ENCODE measurements at places on chromosomes 6 and 20.

DNA sequence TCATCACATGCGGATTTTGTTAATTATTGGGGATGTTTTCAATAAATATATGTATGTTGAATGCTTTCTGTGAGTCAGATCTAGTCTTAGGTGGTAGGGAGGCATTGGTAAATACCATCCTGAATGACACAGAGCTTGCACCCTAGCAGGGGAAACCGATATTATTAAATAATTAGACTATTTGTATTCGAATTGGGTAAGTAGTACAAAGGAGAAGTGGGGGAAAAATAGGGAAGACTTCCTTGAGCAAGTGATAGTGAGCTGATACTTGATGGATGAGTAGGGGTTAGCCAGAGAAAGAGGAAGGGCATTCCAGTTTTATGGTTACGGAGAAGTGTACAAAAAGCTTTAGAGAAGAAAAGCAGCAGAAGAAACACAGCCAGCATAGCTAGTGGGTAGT is 1.5 kb downstream of the RIOK1 start:
- no peak for DNase-seq

DNA sequence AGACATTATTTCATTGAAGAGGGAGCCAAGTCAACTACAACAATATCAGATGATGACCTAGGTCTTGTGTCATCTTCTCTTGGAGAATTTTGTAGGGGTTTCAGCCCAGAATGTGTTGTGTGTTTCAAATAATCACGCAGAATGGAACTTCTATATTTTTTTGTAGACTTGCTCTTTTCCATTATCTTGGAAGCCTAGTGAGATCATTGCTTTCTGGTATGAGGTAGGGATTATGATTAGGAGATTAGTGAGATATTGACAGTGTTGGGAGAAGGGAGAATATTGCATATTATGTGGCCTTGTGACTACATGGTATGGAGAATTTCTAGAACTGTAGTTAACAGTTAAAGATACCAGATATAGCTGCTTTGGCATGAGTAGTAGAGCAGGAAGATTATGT is 423.6 kb upstream of the PLCB4 start:
- no peak for DNase-seq

DNA sequence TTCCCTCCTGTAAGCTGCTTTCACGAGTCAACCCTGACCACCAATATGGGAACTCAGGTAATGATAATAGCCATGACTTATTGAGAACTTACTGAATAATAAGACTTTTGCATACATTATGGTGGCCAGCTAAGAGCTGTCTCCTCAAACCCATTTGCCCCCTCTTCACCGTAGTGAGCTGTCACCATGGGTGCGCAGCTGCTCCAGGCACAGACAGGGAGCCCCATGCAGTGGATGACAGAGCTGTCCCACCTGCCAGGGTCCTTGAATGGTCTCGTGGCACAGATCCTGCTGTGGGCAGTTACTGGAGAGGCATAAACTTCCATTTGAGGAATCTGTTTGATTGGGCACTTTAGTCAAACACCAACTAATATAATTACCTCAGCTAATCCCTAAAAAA is 1.9 kb downstream of the SLC22A16 start:
- DNase-seq = no peak

GRCh38 chr20:51050531-51051075 is 27.7 kb upstream of the KCNG1 start:
- no peak for DNase-seq

DNA sequence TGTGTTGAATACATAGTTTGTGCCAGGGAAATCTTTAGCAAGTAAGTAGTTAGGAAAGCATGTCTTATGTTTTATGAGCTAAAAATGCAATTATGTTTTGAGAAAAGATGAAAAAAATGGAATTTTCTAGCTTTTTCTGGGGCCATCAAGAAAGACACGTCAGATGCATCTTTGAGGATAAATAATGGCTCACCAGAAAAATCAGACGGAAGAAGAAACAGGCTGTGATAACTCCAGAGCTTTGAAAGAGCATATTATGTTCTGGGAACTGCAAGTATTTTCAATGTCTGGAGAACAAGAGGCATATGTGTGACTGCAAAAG is 173.7 kb downstream of the CLVS2 start:
- no peak for DNase-seq

- DNase-seq = no peak
Measured at GRCh38 chr20:61185841-61186601, 66.0 kb upstream of the CDH4 start.

DNA sequence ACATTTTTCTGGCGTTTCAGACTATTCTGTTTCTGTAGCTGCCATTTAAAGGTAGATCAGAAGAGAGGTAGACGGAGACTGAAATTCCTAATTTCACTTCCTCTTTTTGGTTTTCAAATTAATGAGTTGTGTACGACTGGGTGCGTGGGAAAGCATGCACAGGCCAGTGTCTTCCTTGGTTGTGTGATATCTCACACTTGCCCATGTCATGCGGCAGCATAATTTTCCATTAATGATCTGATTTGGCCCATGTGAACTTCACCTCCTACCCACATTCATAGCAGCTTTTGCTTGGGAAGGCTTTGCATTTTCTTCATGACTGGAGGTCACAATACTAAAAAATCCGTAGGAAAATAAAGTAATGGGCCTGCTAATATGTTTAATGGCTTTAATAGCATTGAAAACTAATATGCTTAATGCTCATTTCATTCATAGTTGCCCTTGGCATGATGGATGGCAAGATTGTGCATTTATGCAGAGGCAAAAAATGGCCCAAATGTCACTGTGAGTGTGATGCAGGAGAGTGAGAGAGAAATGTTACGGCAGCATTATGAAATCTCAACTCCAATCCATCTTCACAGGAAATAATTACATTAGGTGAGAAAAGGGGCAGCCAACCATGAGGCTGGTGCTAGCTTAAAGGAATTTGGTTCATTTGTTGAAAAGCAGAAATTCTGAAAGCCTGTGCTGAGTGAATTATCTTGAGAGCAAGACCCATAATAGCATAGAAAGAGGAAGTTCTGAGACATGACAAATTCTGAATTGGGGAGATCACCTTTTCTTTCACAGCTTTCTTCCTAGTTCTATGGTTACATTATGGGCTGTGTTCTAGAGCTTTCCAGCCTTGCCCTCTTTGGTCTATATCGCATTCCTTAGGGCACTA is 69.0 kb upstream of the UST start:
- DNase-seq = peak; percentile 68

DNA sequence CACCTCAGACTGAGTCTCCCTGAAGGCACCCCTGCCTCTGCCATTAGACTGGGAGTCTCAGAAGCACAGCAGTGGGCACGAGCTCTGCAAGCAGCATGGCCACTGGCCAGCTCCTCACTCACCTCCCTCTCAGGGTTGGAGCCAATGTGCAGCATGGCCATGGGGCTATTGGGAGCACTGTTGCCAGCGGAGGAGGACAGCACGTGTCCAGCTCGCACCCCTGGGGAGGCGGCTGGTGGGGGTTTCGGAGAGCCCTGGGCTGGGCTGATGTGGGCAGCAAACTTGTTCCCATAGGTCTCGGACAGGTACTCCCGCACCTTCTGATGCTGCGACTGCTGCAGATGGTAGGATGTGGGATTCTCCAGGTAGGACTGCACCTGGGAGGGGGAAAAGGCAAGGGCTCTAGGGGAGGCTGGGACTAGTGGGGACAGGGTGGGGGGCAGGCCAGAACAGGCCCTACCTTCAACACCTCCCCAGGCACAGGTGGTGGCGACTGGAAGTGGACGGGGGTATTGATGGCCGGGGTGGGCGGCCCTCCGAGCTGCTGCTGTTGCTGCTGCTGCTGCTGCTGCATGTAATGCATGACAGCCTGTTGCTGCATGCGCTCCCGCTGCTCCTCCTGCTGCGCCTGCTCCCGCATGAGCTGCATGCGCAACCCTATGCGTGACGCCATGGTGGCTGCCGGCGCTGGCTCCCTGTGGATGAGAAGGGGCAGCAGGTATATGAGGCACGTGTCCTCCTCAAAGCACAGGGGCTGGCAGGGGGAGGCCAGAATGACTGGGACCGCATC is 44.7 kb downstream of the TFEB start:
- no peak for DNase-seq

DNA sequence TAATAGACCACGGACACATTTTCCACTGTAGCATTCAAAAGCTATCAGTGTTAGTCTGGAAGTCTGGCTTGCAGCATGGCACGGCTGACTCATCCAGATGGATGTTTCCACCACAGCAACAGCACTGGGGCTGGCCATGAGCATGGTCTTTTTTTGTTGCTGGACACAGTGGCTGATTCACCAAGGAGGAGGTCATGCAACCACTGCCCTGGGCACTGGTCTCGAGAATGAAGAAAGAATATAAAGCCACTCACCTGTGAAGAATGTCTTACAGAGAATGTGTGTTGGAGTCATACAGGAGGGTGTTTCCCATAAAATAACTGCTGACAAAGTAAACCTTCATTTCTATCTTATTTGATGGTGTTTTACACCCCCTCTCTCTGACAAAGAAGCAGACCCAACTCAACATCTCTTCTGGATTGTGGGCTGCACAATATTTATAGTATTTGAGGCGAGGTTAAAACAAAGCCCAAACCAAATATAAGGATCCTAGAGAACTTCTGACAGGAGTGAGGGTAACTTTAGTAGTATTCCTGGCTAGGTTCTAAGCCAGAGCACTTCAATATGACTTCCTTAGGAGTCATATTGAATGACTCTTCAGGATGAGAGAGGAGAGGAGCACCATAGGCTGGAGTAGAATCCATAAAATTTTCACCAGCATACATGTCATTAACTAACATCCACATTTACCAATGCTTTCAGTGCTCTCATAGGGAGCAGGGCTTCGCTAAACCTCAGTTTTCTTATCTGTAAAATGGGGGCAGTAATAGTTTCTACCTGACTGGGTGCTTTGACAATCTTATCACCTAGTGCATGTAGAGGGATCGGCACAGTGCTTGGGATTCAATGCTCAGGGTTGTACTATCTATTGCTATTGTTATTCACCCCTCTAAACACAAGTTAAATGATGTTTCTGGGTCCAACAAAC is 121.4 kb downstream of the KIF13A start:
- no peak for DNase-seq
